Fibroblast of lung (primary cell): ENCODE measurements at places on chromosomes 2 and 18. TPM values are rescaled to one million over a fixed set of nuclear protein-coding genes. Genes with fewer than 3 reads are reported as not detected.

TET3 gene
- 2.6 and 3.1 TPM in 2 replicates for total RNA-seq

- no peak for DNase-seq
These were observed 1.4 kb upstream of the UBXN4 start for GRCh38 chr2:135740206-135740605.

DNA sequence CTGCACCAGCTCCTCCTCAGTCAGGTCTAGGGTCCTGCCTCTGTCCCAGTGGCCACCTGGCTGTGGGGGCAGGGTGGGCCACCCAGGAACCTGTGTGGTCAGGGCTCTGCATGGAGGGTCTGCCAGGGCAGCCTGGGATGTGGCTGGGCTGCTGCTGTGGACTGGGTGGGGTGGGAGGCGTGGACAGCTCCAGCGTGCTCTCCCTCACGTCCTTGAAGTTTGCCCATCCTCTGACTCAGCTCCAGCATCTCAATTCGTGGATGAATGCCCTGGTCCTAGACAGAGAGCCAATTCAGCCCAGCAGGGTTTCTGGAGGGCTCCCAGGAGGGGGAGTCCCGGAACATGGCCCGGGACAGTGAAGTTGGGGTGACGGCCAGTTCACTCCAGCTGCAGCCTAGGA is 64.3 kb upstream of the EPAS1 start:
- peak; percentile 23 for DNase-seq

GRCh38 chr2:107303964-107304363 is 418.0 kb upstream of the ST6GAL2 start:
- peak; percentile 1 for DNase-seq

TMEFF2 gene
- 0.26 and 0.33 TPM in 2 replicates for total RNA-seq

GRCh38 chr18:32848826-32849225 is 76.0 kb upstream of the KLHL14 start:
- peak; percentile 44 for DNase-seq

GRCh38 chr2:238138331-238139195 is at the start of gene KLHL30:
TSS of gene KLHL30 (plus strand) at chr2:238138668. CDS start at chr2:238140755, 2,087 bp downstream.
- DNase-seq = no peak

DNA sequence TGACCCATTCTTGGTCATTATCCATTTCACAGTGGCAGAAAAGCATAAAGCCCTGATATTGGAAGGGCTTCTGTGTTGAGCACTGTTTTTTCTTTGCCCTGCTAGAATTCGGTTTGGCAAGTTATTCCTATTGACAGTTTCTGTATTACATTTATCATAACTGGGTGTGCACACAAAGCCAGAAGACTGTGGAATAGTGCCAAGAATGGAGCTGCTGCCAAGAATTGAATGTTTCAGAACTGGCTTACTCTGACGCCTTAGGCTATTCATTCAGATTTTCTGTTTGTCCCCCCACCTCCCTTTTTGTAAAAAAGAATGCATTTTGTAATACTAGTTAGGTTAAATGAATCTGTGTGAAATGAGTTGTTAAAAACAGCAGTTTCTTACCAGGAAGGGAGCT is 12.7 kb downstream of the KDM3A start:
- DNase-seq = peak; percentile 65

- DNase-seq = no peak
These were observed 24.1 kb downstream of the PLCD4 start for GRCh38 chr2:218631837-218632236.
